NCI-H524 treated with DMSO at 0.1 percent for 48 hours (cell line): ENCODE measurements at places on chromosomes 12 and 14.

- no peak for DNase-seq
Observed at GRCh38 chr12:71503579-71504391, 64.2 kb downstream of the LGR5 start.

GRCh38 chr12:120214626-120215356 is 13.9 kb upstream of the RPLP0 start:
- DNase-seq: no peak

DNA sequence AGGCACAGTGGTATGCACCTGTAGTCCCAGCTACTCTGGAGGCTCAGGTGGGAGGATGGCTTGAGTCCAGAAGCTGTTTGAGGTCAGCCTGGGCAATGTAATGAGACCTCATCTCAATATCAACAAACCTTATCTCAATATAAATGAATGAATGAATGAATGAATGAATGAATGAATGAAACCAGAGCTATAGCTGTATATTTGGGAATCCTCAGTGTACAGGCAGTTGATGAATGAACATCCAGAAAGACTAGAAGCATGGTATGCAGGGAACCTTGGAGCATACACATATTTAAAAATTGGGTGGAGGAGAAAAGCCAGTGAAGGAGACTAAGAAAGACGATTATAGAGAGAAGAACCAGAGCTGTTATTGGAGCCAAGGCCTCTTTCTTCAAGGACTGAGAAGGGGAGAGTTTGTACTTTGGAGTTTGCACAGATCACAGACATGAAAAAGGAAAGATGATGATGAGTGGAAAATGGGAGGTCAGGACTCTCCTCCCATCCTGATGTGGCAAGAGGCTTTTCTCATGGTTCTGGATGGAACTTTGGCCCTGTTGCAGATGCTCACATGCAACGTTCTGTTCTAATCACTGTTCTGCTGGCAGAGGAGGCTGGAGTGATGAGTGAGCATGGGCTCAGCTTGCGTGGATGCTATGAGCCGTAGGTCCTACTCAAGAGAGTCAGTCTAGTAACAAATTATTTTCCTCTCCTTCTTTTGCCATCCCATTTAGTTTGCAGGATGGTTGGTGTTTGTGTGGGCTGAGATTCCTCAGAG is 114.4 kb downstream of the PRKCH start:
- no peak for DNase-seq

GRCh38 chr12:121440768-121441167 is 40.9 kb downstream of the RNF34 start:
- no peak for DNase-seq

DNA sequence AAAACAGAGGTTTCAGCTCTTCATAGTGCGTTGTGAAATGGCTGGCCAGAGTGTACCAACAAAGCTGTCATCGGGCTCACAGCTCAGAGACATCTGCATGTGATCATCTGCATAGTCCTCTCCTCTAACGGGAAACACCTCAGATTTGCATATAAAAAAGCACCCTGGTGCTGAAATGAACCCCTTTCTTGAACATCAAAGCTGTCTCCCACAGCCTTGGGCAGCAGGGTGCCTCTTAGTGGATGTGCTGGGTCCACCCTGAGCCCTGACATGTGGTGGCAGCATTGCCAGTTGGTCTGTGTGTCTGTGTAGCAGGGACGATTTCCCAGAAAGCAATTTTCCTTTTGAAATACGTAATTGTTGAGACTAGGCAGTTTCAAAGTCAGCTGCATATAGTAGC is 14.3 kb upstream of the PAPLN start:
- no peak for DNase-seq

- no peak for DNase-seq
Observed at GRCh38 chr14:85252011-85252410, 277.9 kb upstream of the FLRT2 start.
